ENCODE measurements at places on chromosomes 6 and 20.

DNA sequence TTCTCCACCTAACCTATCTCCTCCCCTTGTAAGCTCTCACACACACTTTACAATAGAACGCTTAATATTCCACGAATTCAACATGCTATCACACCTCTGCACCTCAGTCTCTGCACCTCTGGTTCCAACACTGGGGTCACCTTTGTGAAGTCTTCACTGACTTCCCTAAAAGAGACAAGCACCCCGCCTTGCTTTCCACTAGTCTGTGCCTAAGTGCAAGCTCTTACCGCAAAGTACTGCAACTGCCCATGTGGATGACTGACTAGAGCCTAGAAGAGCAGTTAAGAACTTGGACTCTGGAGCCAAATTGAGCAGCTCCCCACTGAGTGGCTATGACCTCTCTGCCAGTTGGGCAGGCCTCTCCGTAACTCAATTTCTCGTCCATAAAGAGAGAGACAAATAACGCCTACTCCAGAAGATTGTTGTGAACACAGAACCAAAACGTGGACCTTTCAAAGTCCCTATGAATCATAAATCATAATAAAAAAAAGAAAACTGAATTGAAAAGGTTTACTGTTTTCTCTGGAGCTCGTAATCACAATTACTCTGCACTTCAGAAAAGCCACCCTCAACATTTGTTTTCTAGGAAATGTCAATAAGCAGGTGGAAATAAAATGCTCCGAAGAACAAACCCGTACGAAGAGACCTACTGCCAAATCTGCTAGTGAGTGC, 1.2 kb downstream of the IFNGR1 start:
- DNase-seq: peak; percentile 86

DNA sequence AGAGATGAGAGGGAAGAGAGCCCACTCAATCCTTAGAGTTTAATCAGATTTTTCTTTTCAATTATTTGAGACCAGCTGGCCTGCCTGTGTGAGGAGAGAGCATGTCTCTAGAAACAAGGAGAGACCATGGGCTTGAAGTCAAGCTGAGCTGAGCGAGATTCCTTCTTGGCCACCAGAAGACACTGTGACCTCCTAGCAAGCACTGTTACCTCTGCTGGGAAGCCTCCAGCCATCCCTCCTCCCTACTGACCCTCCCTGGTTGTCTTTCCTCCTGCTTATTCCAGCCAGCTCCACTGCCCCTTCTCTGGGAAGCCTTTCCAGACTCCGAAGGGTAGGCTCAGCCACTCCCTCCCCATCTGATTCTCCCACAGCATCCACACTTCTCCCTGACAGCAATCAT, 110.0 kb downstream of the SCML4 start:
- no peak for DNase-seq

GRCh38 chr20:50826121-50826520, 31.3 kb downstream of the BCAS4 start:
- no peak for DNase-seq

DNA sequence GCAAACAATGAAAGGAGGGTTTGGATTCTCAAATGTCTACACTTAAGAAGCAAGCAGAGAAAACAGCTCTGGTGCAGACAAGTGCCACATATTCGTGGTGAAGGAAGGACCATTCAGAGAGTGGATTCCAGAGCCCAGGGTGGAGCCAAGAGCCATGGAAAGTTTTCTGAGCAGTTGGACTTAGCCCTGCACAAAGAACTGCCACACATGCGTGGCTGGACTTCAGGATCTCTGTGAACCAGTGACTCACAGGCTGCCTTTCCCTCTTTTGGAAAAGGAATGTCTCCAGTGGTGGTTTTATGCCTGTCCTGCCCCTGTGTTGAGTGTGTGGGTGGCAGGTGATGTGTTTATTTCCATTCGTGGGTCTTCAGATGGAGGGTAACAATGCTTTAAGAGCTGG, 489.5 kb downstream of the CDH26 start:
- DNase-seq: no peak

DNA sequence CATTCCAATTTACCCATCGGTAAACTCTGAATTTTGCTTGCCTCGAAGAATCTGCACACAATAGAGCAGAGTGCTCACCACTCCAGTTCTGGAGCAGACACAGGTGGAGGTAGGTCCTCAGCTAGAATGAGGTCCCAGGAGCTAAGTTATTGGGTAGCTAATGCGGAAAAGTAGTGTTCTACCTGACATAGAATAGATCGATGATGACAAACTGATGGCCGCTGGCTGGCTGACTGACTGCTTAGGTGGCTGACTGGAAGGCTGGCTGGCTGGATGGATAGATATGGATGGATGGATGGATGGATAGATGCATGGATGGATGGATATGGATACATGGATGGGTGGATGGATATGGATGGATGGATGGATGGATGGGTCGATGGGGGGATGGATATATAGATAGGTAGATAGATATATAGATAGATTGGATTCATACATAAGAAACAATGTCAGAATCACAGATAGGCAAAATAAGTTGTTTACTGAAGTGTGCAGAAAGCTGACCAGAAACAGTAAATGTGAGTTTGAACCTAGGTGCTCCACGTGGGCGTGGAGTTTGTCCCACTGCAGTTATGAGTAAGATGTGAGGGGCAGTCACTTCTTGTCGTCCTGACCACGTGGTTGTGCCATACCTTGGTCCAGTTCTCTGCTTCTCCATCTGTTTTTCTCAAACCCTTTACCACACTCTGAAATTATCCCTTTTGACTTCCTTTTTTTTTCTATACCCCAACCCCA, 62.1 kb downstream of the TBXT start:
- no peak for DNase-seq

DNA sequence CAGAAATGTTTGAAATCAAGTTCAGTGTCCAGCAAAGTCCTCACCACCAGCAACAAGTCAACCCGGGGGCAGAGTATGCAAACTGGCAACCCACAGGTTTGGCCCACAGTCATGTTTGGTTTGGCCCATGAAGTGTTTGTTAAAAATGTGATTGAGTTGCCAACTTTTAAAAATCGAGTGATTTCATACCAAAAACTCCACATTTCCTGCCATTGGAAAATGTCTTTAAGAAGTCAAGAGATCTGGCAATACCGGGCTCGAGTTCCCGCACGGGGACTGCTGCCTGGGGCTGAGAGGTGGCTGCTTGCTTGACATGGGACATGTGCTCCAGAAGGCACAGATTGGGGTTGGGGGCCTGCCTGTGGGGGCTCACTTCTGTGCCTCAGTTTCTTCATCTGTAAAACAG, 36.1 kb downstream of the PREX1 start:
- DNase-seq: no peak

GRCh38 chr20:15654208-15654649, 919.0 kb downstream of the KIF16B start:
- no peak for DNase-seq

DNA sequence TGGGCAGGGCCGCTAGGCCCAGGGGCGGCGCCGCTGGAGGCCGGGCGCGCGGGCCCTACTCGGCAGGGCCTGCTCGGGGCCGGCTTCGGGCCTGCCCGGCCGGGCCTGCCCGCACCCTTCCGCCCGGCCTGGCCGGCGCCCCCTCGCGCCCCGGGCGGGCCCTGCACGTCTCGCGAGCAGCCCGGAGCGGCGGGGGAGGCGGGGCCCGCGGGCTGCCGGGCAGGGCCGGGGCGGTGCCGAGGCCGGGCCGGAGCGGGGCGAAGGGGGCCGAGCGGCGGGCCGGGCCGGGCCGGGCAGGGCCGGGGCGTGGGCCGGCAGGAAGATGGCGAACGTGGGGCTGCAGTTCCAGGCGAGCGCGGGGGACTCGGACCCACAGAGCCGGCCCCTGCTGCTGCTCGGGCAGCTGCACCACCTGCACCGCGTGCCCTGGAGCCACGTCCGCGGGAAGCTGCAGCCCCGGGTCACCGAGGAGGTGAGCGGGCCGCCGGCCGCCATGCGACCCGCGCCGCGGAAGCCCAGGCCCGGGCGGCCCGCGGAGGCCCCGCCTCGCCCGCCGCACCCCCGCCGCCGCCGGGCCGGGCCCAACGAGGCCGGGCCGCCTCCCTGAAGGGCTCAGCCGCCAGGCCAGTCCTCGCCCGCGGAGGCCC, at the start of gene NPEPL1:
Gene NPEPL1 (plus strand): TSS at position 222 of the 647 bp plus-strand sequence. CDS start 101 bp downstream, at position 323.
- peak; percentile 96 for DNase-seq

DNA sequence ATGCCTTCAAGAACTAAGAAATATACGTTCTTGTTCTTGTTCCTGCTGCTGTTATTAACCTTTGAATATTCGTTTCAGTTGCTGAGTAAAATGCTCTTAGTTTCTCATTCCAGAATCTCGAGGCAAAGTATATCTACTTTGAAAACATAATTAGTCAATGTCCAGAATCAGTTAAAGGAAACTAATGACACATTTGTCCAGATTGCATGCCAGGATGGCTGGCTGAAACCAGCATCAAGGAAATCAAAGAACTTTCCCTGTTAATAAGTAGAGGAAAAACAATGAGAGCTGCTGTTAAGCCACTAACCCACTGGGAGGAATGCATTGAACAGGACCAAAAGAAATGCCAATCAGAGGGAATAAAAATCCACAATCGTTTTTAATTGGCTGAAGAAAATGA, 196.9 kb downstream of the ALDH8A1 start:
- no peak for DNase-seq

- DNase-seq: no peak
Observed at GRCh38 chr6:145668844-145669243, 66.5 kb downstream of the EPM2A start.

DNA sequence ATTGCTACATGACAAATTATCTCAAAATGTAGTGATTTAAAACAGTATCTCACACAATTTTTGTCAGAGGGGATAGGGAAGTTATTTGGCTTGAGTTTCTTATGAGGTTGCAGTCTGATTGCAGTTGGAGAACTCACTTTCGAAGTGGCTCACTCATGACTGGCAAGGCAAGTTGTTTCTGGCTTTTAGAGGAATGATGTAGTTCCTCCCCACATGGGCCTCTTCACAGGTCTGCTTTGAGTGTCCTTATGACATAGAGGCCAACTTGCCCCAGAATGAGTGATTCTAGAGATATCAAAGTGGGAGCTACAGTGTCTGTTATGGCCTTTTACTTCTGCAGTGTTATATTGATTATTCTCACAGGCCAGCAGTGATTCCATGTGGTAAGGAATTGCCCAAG, 6.1 kb downstream of the DOP1A start:
- DNase-seq: peak; percentile 29

DNA sequence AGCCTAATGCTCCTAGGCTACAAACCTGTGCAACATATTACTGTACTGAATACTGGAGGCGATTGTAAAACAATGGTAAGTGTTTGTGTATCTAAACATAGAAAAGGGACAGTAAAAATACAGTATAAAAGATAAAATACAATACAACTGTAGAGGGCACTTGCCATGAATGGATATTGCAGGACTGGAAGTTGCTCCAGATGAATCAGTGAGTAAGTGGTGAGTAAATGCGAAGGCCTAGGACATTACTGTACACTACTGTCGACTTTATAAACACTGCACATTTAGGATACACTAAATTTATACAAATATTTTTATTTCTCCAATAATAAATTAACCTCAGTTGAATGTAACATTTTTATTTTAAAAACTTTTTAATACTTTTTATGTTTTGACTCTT, 485.0 kb downstream of the MMUT start:
- DNase-seq: no peak

DNA sequence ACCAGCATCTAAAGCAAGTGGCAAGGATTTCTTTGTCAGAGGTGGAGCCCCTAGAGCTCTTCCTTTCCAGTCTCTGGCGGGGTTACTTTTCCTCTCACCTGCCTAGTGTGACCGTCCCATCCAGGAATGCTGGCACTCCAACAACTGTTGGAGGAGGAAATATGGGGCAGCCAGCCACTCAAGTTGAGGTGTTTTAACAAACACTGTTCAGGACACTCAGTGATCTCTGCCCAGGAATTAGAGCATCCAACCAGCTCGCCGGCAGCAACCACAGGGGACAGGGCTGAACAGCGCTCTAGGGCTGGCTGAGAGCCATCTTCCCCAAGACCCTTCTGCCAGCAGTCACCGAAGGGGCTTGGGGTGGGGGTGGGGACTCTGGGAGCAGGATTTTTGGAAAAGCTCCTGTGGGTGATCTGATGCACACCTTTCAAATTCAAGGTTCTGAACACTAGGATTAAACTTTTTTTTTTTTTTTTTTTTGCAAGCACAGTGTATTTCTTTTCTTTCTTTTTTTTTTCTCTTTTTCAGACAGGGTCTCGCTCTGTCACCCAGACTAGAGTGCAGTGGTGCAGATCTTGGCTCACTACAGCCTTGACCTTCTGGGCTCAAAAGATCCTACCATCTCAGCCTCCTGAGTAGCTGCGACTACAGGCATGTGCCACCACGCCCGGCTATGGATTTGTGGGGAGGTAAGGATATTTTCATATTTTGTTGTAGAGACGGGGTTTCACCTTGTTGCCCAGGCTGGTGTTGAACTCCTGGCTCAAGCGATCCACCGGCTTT, 28.4 kb upstream of the KCNK16 start:
- no peak for DNase-seq

GRCh38 chr6:41824571-41825569, 37.4 kb downstream of the TOMM6 start:
- peak; percentile 37 for DNase-seq

DNA sequence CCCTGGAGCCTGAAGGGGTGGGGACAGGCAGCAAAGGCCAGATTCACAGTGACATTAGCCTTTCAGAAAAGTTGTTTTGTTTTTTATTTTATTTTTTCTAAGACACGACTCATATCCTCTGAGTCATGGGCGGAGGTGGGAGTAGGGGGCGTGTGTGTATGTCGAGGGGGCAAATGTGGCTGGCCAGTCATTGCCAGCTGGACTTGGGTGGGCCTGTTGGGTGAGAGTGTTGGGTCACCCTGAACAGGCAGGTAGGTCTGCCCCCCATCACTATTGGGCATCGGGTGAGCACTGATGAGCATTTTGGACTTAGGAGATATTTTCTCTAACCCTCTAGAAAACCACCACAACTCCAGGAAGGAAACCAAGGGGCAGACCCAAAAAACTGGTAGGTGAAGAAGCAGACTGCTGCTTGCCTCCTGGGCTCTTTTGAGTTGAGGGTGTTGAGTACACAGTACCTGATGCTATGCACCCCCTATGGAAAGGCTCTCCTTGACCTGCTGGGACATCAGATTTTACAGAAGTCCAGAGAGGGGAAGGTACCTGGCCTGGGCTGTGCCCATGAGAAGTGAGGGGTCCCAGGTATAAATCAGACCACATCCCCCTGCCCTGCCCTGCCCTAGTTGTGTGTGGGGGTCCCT, 5.6 kb downstream of the SMIM29 start:
- DNase-seq: no peak

DNA sequence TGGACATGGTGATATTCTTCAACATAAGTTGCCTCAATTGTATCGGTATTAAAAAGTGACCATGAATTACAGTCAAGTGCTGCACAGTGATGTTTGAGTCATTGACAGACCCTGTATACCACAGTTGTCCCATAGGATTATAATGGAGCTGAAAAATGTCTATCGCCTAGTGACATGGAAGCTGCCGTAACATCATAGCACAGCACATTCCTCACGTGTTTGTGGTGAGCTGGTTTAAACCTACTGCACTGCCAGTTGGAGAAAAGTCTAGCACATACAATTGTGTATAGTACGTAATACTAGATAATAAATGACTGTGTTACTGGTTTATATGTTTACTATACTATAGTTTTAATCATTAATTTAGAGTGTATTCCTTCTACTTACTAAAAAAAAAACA, 150.2 kb downstream of the CDH26 start:
- no peak for DNase-seq

DNA sequence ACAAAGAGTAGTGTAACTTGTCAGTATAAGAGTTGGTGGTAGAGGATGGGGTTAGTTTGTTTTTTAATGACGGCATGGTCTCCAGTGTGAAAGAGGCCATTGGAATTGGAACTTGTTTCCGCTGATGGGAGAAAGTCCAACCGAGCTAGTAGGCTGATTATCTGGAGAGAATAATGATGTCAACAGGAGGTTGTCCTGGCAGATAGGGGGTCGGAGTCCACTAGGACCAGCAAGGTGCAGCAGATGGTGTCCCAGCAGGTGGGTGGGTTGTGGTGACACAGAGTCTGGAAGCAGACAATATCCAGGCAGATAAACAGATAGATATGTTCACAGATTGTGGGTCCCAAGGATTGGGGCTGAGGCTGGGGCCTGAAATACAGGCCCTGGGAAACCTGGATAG, 35.1 kb downstream of the PKIB start:
- DNase-seq: no peak

All from upper lobe of left lung (tissue), 6 donors.